NCI-H446 (cell line): ENCODE measurements at places on chromosomes 3 and 15.

GRCh38 chr3:46619845-46620778, 7.8 kb downstream of the FAM240A start:
- DNase-seq = no peak

GRCh38 chr3:127069814-127070440, 87.0 kb downstream of the PLXNA1 start:
- no peak for DNase-seq

GRCh38 chr3:132554437-132554836, 42.6 kb upstream of the ACKR4 start:
- no peak for DNase-seq

GRCh38 chr15:35934383-35935049, 388.6 kb upstream of the DPH6 start:
- DNase-seq = no peak
